CD4-positive, alpha-beta T cell treated with Interleukin-4 for 4 hours (primary cell): ENCODE measurements at places on chromosomes 6 and 20.

GRCh38 chr6:143755301-143755744, 77.6 kb downstream of the PHACTR2 start:
- DNase-seq, result no peak

DNA sequence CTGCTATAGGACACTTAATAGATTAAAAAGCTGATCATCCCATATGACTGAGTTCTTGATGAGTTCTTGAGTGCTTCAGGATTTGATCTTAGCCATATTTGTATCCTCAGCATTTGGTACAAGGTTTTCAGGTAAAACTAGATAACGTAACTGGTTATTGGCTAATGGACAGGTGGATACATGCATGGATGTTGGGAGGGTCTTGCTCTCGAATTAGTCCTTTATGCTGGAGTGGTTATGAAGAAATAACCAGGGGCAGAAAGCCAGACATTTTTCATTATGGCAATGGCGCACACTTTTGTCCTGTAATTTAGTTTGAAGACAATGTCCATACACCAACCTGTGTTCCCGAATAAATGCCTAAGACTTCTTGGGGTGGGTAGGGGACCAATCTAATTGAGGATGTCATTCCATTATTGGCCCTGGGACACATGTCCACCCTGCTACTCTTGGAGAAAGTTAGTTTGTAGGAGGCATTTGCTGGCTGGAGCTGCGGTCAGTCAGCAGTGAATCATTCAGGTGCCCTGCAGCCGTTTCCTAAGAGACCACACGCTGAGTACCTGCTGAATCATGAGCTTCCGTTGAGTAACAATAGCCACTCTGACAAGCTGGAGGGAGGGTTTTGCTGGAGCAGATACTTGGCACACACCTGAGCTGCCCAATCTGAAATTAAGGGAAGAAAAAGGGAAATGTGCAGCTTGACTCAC, 194.4 kb downstream of the FOXA2 start:
- DNase-seq, result no peak

DNA sequence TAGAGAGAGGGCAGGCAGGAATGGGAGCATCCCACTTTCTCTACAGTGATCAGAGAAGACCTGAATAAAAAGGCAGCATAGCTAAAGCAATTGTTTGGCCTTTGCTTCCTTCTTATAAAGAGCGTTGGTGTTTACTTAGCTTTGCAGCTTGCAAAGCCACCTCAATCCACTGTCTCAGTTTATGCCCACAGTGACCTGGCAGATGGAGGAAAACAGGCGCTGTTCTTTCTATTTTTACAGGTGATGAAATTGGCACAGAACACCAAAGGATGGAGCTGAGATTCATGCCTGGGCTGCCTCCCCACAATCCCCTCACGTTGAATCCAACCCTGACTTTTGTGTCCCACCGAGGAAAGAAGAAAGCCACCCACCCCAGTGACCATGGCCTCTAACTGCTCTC, 130.5 kb downstream of the TTLL2 start:
- no peak for DNase-seq

- DNase-seq, result no peak
These were observed 590.6 kb downstream of the QKI start for GRCh38 chr6:164005004-164005711.

DNA sequence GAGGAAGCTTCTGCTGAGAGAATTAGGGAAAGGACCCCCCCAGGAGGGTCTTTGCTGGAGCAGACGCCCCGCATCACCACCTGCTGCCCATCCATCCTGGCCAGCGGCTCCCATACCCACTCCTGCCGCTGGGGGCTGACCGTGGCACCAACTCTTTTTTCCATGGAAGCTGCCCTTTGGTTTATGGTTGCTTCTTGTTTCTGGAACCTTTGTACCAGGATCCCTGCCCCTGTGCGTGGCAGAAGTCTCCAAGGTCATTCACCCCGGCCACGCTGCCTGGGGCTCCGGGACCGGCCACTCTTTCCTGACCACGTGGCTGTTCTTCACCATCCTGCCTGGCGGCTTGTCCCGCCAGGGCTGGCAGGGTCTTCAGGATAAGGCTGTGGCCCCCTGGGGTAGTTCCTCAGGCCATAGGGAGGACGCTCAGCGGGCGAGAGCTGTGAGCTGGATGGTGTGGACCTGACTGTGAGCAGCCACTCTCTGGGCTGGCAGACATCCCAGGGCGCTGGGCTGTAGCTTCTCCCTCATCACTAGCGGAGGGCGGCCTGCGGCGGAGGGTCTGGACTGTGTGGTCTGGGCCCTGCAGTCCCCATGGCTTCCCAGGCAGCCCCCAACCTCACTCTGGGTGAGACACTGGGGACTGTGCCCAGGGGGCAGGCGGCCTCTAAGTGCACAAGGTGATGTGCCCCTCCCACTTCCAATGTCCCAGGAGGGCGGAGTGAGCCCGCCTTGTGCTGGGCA, 22.8 kb upstream of the RBBP8NL start:
- DNase-seq, result no peak

DNA sequence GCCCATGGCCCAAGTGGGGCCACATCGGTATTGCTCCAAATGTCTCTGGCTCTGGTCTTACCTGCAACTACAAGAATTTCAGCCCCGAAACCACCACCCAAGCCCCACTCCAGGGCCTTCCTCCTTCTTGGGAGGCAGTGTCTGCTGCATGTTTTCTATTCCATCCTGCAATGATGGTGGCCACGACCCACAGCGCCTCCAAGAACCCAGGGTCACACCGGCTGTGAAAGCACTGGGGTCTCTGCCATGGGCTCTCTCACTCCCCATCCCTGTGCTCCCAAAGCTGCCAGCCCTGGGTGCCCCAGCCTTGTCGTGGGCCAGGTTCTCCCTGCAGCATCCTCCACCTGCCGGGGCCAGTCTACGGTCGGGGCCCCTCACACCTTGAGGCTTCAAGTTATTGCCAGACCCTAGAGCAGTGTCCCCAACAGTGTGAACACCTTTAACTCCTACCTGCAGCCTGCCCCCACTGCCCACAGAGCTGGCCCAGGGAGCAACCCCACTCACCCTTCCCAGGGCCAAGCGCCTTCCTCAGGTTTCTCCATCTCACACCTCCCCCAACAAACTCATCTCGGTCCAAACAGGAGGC, 115.4 kb downstream of the JPH2 start:
- no peak for DNase-seq

GRCh38 chr6:80454197-80454596, 347.7 kb downstream of the BCKDHB start:
- peak; percentile 12 for DNase-seq

- DNase-seq, result no peak
These were observed 326.7 kb upstream of the NOX3 start for GRCh38 chr6:155782320-155782731.

GRCh38 chr6:24391756-24392405, 10.9 kb upstream of the MRS2 start:
- DNase-seq, result no peak

DNA sequence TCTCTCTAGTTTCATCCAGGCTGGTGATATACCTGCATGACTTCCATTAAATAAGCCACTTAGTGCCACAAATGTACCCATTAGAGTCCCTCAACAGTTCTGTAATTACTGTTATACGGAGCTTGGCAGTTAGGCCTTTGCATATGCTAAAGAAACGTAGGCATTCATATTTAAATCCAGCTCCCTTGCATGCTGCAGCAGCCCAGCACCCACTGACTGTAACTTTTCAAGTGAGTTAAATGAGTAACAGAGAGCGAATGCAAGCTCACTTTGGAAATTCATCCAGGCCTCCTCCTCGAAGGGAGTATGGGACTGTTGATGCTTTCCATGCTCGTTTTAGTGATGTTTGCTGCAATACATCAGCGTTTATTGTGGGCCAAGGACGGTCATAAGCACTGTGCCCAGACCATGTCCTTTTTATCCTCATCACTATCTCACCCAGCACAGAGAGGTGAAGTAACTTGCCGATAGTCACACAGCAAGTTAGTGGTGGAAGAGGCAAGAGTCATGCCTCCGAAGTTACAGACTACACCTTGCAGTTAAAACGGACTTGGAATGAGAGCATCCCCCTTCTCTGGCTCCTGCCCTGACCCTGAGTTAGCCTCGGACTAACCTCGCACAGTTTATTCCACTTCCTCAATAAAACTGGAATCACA, 179.4 kb upstream of the PDE10A start:
- no peak for DNase-seq

GRCh38 chr20:62043131-62043914, 22.4 kb downstream of the TAF4 start:
- DNase-seq, result no peak

DNA sequence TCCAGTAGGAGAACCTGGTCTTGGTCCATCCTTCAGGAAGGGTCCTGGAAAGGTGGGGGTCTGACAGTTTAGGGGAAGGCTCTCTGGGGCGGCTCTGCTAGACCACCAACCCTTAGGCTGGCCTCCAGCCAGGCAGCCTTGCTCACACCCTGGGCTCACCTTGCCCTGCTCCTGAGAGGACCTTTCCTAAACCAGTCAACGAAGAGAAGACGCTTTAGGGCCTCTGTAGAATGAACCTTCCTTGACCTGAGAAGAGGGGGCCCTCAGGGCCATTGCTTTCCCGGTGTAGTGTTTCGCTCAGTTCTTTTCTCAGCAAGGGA, 1.1 kb downstream of the CDC25B start:
- no peak for DNase-seq

- DNase-seq, result no peak
These were observed 106.0 kb downstream of the SYCP2 start for GRCh38 chr20:59827138-59828056.

- DNase-seq, result no peak
These were observed 89.5 kb upstream of the MAP7 start for GRCh38 chr6:136639702-136640101.

DNA sequence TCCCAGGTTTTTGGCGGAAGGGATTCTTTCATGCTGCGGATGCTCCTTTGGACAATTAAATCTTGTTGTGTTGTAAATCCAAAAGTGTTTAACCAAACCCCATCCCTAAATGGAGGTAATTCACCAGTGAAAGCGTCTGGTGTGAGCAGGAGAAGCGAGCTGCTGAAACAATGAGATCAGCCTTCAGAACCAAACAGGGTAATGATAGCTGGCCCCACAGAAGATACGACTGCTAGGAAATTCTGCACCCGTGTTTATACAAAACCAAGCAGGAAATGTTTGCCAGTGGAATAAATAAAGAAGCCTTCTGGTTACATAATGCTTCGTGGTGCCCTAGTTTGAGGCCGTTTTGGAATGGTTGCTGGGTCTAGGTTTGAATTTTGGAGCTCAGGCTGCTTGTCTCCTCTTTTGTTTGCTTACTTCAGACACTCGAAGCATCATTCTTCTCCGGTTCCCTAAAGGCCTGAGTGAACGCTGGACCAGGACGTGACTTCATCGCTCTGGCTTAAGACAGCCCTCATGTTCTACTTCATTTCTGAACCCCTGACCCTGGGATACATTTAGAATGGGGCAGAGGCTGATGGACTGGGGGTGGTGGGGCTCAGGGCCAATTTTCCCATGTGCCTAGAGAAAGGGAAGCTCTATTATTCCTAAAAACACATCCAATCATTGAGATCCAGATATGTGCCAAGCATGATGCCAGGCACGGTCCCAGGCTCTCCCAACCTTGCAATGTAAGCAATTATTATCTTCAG, 61.6 kb upstream of the JAG1 start:
- DNase-seq, result no peak

DNA sequence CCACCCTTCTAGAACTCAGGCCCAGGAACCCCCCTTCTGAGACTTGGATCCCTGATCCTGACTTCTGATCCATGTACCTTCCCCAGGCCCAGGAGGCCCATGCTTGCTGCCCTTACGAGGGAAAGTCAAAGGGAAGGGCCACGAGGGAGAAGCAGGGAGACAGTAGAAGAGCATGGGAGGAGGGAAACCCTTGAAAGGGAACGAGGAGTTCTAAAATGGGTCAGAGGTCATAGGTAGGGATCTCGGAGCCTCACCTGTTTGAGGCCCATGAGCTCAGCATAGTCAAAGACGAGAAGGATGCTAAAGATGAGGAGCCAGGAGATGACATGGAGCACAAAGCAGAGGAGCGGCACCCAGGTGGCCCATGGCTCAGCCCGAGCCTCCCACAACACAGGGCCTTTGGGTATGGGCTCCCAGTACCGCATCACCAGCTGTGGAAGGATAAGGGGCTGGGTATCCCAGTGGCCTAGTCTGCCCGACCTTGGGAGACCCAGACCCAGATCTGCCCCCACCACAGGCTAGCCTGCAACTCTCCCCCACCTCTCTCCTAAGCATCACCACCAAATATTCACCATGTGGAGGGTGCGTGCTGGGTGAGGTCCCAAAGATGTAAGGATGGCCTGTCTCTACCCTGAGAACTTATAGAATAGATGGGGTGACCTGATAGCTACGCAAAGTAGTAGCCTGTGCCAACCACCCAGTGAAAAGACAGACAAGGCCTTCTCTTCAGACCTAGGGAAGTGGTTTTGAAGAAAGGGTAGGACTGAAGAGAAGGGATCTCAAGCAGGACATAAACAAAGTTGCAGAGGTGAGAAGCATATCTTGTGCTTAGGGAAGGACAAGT, 1.5 kb downstream of the NRM start:
- DNase-seq, result no peak

DNA sequence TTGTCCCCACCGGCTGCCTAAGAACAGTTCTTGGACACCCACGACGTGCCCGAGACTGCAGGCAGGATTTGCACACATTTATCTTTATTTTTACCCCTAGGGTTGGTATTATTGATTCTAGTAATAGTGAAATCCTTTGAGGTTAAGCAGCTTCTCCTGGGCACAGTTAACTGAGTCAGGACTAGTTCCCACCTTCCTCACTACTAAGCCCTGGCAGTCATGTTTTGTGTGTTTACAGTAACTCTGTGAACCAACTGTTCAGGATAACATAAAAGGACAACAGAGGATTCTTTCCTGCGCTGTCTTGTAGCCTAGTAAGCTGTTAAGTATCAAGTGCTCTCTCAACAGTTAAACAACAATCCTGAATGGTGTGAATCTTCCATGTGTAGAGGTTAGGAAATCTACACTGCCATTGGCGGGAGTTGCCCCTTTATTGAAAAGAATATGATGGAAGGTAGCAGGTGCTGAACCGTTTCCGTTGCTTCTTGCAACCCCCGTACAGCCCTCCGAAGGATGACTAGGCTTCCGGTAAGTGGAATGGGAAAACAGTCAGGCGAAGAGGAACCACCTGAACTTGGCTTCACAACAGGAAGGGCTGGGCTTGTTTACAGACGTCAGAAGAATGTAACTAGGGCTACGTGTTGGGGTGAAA, 979 bp upstream of the SOD2 start:
- DNase-seq, result peak; percentile 71

- DNase-seq, result no peak
These were observed 9.5 kb downstream of the SENP6 start for GRCh38 chr6:75611011-75611701.

GRCh38 chr20:19519466-19519865, 238.6 kb upstream of the RIN2 start:
- no peak for DNase-seq

GRCh38 chr6:110965629-110966229, 7.2 kb downstream of the GTF3C6 start:
- DNase-seq, result no peak

DNA sequence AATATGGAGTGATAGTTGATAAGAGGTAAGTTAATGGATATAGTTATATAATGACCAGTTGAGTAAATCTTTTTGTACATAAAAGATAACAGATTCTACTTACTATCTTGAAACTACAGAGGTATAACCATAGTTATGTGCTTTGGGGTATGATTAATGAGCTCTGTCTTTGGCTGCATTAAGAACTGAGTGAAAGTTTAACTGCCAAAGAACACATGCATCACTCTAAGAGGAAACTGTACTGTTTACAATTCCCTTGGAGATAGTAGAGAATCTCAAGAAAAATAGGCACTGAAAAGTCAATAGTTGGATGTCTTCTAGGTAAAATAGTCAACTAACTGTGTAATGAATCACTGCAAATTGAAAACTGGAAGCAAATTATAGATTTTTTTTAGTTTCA, 1129.5 kb downstream of the EPHA7 start:
- DNase-seq, result no peak
